ENCODE measurements at places on chromosomes 6 and 20.

DNA sequence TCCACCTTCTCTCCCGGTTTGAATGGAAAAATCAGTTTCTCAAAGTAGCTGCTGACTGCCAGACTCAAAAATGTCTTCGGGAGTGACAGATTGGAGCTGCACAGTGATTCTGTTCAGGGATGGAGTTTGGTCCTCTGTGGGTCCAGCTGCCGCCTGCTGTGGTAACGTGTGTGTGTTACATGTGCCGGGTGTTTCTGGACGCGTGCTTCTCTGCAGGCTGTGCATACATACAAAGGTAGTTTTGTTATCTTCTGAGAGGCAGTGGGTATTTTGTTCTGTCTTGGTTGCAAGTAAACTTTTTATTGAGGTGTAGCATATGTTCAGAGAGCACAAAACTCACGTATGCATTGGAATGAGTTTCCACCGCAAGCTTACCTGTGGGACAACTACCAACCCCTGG lies 41.3 kb upstream of the NAA20 start:
- DNase-seq: no peak

DNA sequence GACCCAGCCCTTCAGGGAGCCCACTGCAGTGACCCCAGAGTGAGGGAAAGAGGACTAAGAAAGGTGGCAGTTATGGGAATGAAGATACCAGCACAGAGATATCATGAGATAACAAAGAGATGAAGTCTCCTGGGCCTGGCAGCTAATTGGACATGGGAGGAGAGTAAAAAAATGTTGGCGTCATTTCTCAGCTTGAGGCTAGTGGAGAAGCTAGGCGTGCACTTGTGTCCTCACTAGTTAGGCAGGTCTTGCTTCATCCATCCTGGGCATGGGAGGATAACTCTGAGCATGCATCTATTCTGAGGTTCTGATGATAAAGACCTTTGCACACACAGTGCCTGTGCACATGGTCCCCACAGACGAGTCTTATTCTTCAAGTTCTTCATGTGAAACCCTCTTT lies 4.1 kb upstream of the GFOD1 start:
- DNase-seq: no peak

- no peak for DNase-seq
These were observed 23.8 kb downstream of the PCNA start for GRCh38 chr20:5095931-5096330.

GRCh38 chr6:124924333-124924759 lies 37.9 kb upstream of the RNF217 start:
- DNase-seq: no peak

DNA sequence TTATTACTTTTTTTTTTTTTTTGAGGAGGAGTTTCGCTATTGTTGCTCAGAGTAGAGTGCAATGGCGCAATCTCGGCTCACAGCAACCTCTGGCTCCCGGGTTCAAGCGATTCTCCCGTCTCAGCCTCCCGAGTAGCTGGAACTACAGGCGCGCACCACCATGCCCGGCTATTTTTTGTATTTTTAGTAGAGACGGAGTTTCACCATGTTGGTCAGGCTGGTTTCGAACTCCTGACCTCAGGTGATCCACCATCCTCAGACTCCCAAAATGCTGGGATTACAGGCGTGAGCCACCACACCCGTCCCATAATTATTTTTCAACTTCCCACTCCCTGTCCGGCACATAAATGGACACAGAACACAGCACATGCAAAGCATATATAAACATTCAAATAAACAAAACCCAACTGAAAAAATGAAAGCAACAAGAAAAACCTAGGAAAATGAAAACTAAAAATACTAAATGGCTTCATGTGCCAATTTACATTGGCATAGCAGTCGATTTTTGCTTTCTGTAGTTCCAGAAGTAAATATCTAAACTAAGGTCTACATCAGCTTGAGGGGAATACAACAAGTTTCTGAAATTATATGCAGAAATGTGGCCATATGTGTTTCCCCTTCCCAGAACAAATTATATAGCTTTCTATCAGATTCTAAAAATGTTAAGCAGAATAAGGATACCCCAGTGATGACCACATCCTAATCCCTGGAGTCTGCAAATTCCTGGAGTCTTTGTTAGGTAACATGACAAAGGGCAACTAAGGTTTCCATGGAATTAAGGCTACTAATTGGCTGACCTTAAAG lies 113.9 kb downstream of the HFE start:
- no peak for DNase-seq

DNA sequence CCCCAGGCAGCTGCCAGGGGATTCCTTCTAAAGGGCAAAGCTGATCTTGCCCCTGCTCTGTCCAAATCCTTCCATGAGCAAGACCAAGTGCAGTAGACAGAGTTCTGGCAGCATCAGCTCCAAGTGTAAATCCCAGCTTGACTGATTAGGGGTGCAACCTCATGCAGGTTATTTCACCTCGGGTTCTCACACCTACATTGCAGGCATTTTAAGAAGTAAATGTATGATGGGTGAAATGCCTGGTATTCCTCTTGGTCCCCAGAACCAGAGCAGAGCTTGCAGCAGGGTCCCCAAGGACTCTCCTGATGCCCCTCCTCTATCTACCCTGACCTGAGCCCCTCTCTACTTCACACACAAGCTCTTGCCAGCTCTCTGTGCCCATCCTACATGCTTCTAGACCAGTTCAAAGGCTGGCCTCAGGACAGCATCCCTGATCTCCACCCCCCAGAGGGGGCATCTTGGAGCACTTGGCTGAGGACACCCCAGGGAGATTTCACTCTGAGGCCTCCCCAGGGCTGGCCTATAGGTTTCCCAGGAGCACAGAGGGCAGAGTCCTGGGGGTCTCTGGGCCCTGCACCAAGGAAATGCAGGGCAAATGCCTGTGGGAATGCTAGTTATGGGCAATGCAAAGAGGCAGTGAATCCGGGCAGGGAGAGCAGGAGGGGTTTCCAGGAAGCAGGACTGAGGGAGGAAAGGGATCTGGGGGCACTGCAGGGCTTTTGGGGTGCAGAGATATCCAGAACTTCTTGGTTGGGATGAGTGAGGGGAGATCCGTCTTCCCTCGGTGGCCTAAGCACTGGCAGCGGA lies 1.0 kb downstream of the LZTS3 start:
- DNase-seq: no peak

DNA sequence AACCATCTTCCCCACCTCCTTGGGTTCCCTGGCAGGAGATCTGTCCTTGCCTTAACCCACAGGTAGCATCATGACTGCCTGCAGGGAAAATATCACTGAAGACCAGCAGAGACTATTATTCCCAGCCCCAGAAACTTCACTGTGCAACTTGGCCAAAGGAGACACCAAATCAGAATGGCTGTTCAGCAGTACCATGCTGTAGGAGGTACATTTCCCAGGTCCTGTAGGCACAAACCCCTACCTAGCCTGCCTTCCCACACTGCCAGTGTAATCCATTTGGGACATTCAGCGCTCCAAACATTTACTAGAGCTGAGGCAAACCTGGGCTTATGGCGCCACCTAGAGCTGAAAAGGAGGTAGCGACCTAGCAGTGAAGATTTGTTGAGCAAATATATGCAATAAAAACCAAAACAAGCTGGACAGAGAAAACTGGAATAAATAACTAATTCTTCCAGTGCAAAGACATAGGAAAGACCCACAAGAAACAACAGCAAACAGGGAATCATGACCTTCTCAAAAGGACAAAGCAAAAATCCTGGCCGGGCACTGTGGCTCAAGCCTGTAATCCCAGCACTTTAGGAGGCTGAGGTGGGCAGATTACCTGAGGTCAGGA lies 60.3 kb downstream of the VTA1 start:
- peak; percentile 41 for DNase-seq

- DNase-seq: no peak
These were observed 31.7 kb upstream of the RPS6KA2 start for GRCh38 chr6:166658792-166659150.

DNA sequence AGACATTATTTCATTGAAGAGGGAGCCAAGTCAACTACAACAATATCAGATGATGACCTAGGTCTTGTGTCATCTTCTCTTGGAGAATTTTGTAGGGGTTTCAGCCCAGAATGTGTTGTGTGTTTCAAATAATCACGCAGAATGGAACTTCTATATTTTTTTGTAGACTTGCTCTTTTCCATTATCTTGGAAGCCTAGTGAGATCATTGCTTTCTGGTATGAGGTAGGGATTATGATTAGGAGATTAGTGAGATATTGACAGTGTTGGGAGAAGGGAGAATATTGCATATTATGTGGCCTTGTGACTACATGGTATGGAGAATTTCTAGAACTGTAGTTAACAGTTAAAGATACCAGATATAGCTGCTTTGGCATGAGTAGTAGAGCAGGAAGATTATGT lies 423.6 kb upstream of the PLCB4 start:
- DNase-seq: no peak

DNA sequence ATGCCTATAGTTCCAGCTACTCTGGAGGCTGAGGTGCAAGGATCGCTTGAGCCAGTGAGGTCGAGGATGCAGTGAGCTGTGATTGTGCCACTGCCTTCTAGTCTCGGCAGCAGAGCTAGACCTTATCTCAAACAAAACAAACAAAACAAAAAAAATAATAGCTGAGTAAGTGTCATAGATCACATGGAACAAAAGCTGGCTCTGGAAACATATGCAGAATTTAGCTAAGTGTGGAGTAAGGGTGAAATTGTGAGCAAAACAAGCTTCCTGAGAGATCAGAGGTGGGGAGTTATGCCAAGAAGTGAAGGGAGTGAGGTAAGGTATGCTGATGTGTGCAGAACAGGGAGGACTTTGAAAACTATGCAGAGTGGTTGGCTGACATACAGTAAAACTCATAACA lies 18.7 kb downstream of the SGK1 start:
- DNase-seq: no peak

DNA sequence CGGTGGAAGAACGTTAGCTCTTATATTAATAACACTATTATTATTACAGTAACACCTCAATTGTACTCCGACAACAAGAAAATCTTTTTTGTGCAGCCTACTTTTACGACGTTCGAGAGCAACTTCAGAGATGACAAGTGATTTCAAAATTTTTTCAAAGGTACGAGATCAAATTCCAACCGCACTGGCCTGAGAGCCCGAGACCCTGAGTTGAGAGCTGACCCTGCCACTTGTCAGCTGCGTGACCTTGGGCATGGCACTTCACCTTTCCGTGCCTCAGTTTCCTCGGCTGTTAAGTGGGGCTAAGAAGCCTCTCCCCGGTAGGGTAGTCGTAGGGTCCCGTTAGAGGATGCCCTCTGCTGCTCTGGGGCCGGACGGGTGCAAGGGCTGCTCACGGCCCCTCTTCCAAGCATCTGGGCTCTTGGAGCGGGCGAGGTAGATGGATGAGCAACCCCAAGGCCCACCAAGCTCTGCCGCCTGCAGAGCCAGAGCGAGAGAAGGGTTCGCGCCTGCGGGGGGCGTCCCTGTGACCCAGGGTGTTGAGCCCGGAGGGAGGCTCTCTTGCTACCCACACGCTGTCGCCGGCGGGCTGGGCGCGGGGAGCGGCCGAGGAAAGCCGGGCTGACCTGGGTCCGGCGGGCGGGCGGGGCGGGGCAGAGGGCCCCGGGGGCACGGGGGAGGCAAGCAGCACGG lies 510 bp downstream of the NDRG3 start:
- peak; percentile 59 for DNase-seq

- no peak for DNase-seq
These were observed at the start of gene BPIFB2 for GRCh38 chr20:33007376-33008335. TSS of gene BPIFB2 (plus strand) at chr20:33007704. CDS start at chr20:33008575, 871 bp downstream.

DNA sequence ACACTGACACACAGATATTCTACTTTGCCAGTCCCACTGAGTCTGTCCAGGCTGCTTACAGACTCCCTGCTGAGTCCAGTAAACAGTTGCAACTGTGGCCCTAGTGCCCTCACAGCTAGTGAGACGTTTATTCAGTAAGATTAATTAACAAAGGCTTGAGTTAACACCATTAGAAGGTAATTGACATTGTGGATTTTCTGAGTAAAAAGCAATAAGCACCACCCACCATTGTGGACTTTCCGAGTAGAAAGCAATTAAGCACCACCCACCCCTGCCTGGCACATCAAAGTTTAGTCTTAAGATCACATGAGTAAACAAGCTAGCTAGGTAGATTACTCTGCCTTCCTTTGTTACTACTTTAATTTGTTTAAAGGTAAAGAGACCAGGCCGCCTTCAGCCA lies 408.6 kb upstream of the IMPG1 start:
- DNase-seq: no peak

- DNase-seq: no peak
These were observed 27.8 kb upstream of the SRC start for GRCh38 chr20:37317994-37318640.

- no peak for DNase-seq
These were observed 157.8 kb downstream of the ARID1B start for GRCh38 chr6:156935000-156935399.

- no peak for DNase-seq
These were observed 4.8 kb downstream of the TCEA2 start for GRCh38 chr20:64067733-64068307.

DNA sequence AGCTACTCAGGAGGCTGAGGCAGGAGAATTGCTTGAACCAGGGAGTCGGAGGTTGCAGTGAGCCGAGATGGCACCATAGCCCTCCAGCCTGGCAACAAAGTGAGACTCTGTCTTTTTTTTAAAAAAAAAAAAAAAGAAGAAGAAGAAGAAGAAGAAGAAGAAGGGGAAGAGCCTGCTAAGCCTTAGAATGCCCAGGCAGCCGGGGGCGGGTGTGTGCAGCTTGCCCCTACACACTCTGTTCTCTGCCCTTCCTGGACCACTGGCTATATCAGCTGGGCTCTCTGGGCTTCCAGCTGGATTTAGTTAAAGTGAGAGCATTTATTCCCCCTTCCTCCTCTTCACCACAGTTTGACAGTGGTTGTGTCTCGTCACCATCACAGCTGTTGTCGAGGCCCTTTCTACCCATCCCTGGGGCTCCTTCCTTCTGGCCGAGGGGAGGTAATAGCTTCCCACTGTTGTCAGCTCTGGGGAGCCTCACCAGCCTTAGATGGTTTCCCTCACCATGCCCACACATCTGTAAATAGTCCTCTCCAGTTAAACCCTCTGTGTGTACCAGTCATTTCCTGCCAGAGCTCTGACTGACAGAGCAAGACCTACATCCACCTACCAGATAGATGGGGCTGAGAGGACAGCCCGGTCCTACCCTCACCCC lies 77.6 kb downstream of the TRERF1 start:
- DNase-seq: no peak

DNA sequence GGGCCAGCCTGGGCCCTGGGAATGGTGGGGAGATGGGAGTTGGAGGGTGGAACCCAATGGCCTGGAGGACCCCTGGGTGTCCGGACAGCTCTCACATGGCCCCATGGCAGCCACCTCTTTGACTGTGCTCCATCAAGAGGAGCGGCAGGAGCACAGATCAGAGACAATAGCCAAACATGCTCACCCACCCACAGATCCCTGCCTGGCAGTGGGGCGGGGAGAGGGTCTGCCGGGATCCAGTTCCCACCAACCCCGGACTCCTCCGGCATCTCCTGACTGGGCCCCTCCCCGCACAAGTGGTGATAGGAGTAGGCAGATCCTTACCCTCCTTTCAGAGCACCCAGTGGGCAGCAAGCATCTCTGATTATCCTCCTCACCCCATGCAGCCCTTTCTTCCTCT lies 31.9 kb upstream of the MRPS18A start:
- no peak for DNase-seq

GRCh38 chr6:3363296-3364025 lies 93.4 kb downstream of the SLC22A23 start:
- no peak for DNase-seq
